ENCODE measurements at places on chromosomes 6 and 20.

- no peak overlapping the region for H3K27ac ChIP-seq
- no peak overlapping the region for H3K4me3 ChIP-seq
- H3K4me1 ChIP-seq: no peaks in the 10 kb centered on the region
- peaks cover 3% of the 10 kb centered on the region for H3K27me3 ChIP-seq
- H3K36me3 ChIP-seq: no peaks in the 10 kb centered on the region
- DNase-seq: no peak
Observed at GRCh38 chr6:150169609-150170008, 26.8 kb downstream of the PPP1R14C start.

DNA sequence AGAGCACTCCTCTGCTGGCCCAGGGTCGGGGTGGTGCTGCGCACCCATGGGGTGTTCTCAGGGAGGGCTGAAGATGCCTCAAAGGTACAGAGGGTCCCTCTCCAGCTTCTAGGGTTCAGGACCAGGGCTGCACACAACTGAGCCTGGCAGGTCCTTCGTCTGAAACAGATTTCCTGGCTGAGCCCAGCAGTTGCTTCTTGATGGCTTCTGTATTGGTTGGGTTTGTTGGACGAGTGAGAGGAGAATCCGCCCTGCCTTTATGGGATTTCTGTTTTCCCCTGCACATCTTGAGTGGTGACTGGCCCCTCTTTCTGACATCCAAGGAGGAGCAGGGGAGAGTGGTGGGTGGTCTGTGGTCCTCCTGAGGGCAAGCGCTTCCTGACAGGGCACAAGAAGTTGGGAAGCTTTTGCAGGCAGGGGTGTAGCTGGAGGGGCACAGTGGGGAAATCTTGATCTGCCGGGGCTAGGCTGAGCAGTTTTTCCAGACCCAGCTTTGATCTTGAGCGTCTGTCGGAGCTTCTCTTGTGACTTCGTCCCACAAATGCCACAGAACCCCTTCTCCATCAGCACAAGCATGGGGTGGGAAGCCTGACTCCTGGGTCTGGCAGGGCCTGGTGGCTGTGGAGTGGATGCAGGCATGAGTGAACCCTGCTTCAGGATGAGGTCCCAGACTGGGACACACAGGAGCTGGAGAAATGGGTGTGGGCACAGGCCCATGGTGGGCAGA lies 116.5 kb downstream of the SYNDIG1 start:
- no peak for DNase-seq
- H3K27me3 ChIP-seq: no peaks in the 10 kb centered on the region
- no peaks in the 10 kb centered on the region for H3K4me1 ChIP-seq
- H3K36me3 ChIP-seq: no peaks in the 10 kb centered on the region
- H3K4me3 ChIP-seq: no peak overlapping the region

DNA sequence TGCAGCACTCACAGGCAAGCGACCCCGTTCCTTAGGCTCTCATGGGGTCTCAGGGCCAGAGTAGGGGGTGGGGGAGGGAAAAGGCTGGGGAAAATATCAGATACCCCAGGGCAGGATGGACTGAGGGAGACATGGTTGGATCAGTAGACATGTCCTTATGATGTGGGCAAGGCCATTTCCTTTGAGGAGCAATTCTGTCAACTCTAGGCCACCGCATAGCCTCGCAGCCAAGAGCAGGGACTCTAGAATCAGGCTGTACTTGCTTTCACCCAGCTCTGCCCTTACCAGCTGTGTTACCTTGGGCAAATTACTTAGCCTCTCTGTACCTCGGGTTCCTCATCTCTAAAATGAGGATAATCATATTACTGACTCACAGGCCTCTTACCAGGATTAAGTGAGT lies 2.2 kb upstream of the MAPK13 start:
- H3K27me3 ChIP-seq: no peaks in the 10 kb centered on the region
- no peak overlapping the region for H3K4me3 ChIP-seq
- H3K4me1 ChIP-seq: peaks cover 4% of the 10 kb centered on the region
- DNase-seq: no peak

GRCh38 chr20:44541992-44542391 lies 20.1 kb upstream of the SERINC3 start:
- H3K36me3 ChIP-seq: no peaks in the 10 kb centered on the region
- peaks cover 2% of the 10 kb centered on the region for H3K27me3 ChIP-seq
- DNase-seq: no peak
- H3K27ac ChIP-seq: no peak overlapping the region
- H3K4me1 ChIP-seq: no peaks in the 10 kb centered on the region
- H3K4me3 ChIP-seq: no peak overlapping the region

GRCh38 chr6:126195625-126196236 lies 144.2 kb upstream of the CENPW start:
- H3K27ac ChIP-seq: no peak overlapping the region
- no peak overlapping the region for H3K4me3 ChIP-seq
- no peaks in the 10 kb centered on the region for H3K36me3 ChIP-seq
- H3K4me1 ChIP-seq: no peaks in the 10 kb centered on the region
- H3K27me3 ChIP-seq: no peaks in the 10 kb centered on the region
- DNase-seq: no peak

DNA sequence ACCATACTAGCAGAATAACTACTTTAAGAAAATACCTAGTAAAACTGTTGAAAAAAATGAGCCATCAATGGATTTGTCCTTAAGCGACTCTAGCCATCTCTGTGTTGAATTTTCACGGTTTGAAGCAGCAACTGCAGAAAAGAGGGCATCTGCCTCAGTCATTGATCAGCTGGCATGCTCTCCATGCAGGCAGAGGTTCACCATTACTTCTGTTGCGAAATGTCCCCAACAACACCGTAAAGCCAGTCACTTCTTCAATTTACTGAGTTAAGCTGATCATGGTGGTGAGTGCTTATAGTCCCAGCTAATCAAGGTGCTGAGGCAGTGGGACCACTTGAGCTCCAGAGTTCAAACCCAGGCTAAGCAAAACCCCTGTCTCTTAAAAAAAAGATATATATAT lies 11.1 kb downstream of the TPD52L1 start:
- H3K4me1 ChIP-seq: no peaks in the 10 kb centered on the region
- no peak overlapping the region for H3K27ac ChIP-seq
- H3K27me3 ChIP-seq: no peaks in the 10 kb centered on the region

DNA sequence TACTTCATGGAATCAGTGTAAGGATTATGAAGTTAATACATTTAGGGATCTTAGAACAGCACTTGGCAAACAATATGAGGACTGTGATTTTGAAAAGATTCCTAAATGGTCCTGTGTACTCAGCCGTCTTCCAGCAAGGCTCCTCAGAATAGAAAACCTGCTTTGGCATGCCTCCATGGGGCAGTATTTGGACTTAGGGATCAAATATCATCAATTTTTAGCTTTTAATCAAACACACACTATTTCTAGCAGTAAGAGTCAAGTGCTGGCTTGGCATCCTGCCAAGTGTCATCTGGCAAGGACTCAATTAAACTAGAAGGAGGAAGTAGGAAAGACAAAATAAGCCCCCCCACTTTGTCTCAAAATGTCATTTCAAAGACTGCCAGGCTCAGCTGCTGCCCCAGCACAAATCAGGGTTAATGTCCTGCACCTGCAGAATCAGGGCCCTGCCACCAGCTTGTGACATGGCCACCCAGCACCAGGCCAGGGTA lies 40.8 kb downstream of the IYD start:
- H3K27ac ChIP-seq: no peak overlapping the region
- H3K4me1 ChIP-seq: no peaks in the 10 kb centered on the region
- no peak for DNase-seq

DNA sequence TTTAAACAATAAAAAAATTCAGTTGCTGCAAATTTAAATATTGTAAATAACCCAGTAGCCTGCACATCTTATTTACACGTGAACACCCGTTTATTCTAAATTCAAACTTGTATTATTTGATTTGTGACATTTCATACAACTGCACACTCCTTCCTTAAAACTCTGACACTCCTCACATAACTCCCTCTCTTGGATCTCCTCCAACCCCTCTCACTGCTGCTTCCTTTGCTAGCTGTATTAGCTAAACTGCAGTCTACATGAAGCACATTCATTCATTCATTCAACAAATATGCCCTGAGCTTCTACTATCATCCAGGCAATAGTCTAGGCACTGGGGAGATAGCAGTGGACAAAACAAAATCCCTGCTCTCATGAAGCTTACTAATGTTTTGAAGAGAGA lies 47.0 kb downstream of the FBXL4 start:
- no peak overlapping the region for H3K4me3 ChIP-seq
- no peaks in the 10 kb centered on the region for H3K27me3 ChIP-seq
- no peaks in the 10 kb centered on the region for H3K4me1 ChIP-seq
- H3K27ac ChIP-seq: no peak overlapping the region
- no peak for DNase-seq

- no peak overlapping the region for H3K27ac ChIP-seq
- no peaks in the 10 kb centered on the region for H3K27me3 ChIP-seq
- no peaks in the 10 kb centered on the region for H3K4me1 ChIP-seq
- H3K4me3 ChIP-seq: no peak overlapping the region
- DNase-seq: no peak
Observed at GRCh38 chr6:33691456-33692077, 19.9 kb downstream of the UQCC2 start.

GRCh38 chr6:79526897-79527296 lies 10.3 kb downstream of the LCA5 start:
- H3K27me3 ChIP-seq: peaks cover 2% of the 10 kb centered on the region
- H3K27ac ChIP-seq: no peak overlapping the region
- no peaks in the 10 kb centered on the region for H3K4me1 ChIP-seq
- DNase-seq: no peak
- no peak overlapping the region for H3K4me3 ChIP-seq

DNA sequence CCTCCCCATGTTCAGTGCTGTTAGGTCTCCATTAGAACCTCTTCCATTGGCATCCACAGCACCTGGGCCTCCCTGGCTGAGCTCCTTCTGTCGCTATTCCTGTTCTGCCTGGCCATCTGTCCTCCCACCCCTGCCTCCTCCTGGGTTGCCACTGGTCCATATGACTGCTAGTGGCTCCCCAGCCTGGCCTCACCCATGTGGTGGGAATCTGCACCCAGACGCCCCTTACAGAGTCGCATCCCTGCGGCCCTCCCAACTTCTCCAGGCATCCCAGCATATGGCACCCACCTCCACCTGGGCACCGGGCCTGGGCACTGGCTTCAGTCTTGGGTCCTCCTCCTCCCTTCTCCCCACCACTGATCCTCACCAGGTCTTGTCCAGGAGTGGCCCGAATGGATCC lies 7.7 kb downstream of the CDC25B start:
- peaks cover 74% of the 10 kb centered on the region for H3K36me3 ChIP-seq
- peaks cover 17% of the 10 kb centered on the region for H3K4me1 ChIP-seq

GRCh38 chr6:101439790-101440189 lies 46.3 kb downstream of the GRIK2 start:
- no peak overlapping the region for H3K27ac ChIP-seq
- no peaks in the 10 kb centered on the region for H3K36me3 ChIP-seq
- no peak for DNase-seq
- H3K4me1 ChIP-seq: no peaks in the 10 kb centered on the region
- H3K27me3 ChIP-seq: no peaks in the 10 kb centered on the region

DNA sequence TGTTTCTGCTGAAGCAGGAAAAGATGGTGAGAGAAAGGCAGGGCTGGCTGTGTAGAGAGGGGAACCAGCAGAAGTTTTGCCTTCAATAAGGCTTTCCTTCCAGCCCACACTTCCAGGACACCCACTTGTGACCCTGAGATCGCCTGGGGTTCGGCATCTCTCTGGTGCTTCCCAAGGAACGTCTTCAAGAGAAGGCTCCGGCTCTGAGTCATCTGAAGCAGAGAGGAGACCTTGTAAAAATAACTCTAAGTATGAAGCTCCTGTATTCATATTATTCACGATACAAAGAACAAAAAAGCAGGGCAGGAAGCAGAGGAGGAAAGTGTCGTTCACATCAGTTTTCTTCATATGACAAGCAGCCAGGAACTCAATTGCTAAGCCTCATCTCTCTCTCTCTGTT lies 95.4 kb upstream of the MRPS10 start:
- no peak overlapping the region for H3K27ac ChIP-seq
- 0 out of 2 replicates have a peak, but pooled peaks cover 4% of the 10 kb centered on the region for H3K36me3 ChIP-seq
- DNase-seq: no peak
- no peak overlapping the region for H3K4me3 ChIP-seq
- no peaks in the 10 kb centered on the region for H3K4me1 ChIP-seq
- no peaks in the 10 kb centered on the region for H3K27me3 ChIP-seq

- H3K36me3 ChIP-seq: no peaks in the 10 kb centered on the region
- H3K27me3 ChIP-seq: no peaks in the 10 kb centered on the region
- no peak overlapping the region for H3K27ac ChIP-seq
- no peaks in the 10 kb centered on the region for H3K4me1 ChIP-seq
Observed at GRCh38 chr6:139981066-139981624, 606.7 kb upstream of the CITED2 start.

GRCh38 chr20:59031564-59032022 lies 542 bp downstream of the ATP5F1E start:
- peaks cover 63% of the 10 kb centered on the region for H3K4me1 ChIP-seq
- no peaks in the 10 kb centered on the region for H3K27me3 ChIP-seq
- peak overlapping the region; percentile 95 for H3K27ac ChIP-seq
- DNase-seq: peak; percentile 15
- H3K36me3 ChIP-seq: peaks cover 77% of the 10 kb centered on the region

DNA sequence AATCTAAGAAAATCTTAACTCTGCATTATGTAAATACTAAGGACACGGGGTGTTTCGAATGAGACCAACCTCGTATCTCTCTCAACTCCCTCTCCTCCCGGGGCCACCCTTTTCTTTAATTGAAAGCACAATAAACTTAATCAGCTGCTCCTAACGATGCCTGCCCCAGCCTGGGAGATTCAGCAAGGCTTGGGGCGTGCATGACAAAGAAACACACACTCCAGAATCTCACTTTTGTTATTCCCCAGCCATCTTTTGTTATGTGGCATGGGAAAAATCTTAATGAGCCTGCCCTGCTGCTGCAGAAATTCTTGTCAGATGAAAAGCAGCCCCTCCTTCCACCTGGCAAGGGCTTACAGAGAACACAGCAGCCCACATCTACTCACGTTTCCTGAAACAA lies 117.4 kb downstream of the TTLL2 start:
- H3K4me1 ChIP-seq: no peaks in the 10 kb centered on the region
- no peak for DNase-seq
- H3K36me3 ChIP-seq: no peaks in the 10 kb centered on the region
- no peak overlapping the region for H3K27ac ChIP-seq

GRCh38 chr6:10979603-10980002 lies 64.5 kb downstream of the ELOVL2 start:
- H3K36me3 ChIP-seq: no peaks in the 10 kb centered on the region
- no peak for DNase-seq
- H3K4me3 ChIP-seq: no peak overlapping the region
- H3K27ac ChIP-seq: no peak overlapping the region
- no peaks in the 10 kb centered on the region for H3K4me1 ChIP-seq

- no peak for DNase-seq
- H3K4me3 ChIP-seq: no peak overlapping the region
- no peak overlapping the region for H3K27ac ChIP-seq
- H3K4me1 ChIP-seq: no peaks in the 10 kb centered on the region
- no peaks in the 10 kb centered on the region for H3K36me3 ChIP-seq
- no peaks in the 10 kb centered on the region for H3K27me3 ChIP-seq
Observed at GRCh38 chr6:159184559-159184958, 15.4 kb downstream of the FNDC1 start.

DNA sequence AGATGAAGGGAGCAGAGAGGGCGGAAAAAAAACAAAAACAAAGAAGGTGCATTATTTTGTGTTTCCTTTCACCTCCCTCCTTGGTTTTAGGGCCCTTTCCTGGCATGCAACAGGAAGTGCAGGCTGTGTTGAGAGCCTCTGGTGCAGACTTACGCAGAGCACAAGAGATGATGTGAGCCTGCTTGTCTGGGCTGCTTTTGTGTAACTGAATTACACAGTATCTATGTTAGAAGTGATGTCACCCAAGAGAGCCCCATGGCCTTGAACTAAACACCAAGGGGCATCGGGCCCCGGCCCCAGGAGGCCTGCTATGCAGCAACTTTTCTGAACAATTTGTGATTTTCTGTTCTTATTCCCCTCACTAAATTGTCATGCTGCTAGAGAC lies 25.5 kb downstream of the GNAS start:
- no peaks in the 10 kb centered on the region for H3K36me3 ChIP-seq
- H3K27ac ChIP-seq: no peak overlapping the region
- DNase-seq: no peak
- H3K4me1 ChIP-seq: no peaks in the 10 kb centered on the region
- no peaks in the 10 kb centered on the region for H3K27me3 ChIP-seq

All from DND-41 (cell line).